Prostate gland (tissue), 2 donors: ENCODE measurements at places on chromosomes 12 and 14. TPM values are rescaled to one million over a fixed set of nuclear protein-coding genes. Genes with fewer than 3 reads are reported as not detected.
A peak's percentile ranks its signal among the peaks of the same experiment; 100 is the strongest.

GRCh38 chr12:106978035-106978800 is 8.7 kb downstream of the MTERF2 start:
- no peaks in the 10 kb centered on the region for H3K36me3 ChIP-seq
- no peak overlapping the region for H3K4me3 ChIP-seq
- H3K4me1 ChIP-seq = no peaks in the 10 kb centered on the region
- peak; percentile 52 for DNase-seq

GRCh38 chr14:100573002-100573756 is 14.0 kb downstream of the BEGAIN start:
- H3K27me3 ChIP-seq = no peaks in the 10 kb centered on the region
- DNase-seq = no peak
- no peak overlapping the region for H3K4me3 ChIP-seq
- no peak overlapping the region for H3K27ac ChIP-seq
- H3K4me1 ChIP-seq = no peaks in the 10 kb centered on the region

The STAC3 gene
- total RNA-seq = 4.8 TPM

The LAG3 gene
- 13.1 TPM for total RNA-seq

The NYNRIN gene
- 26.5 TPM for total RNA-seq
